Epithelial cell of alveolus of lung (primary cell): ENCODE measurements at places on chromosomes 1 and 21. TPM values are rescaled to one million over a fixed set of nuclear protein-coding genes. Genes with fewer than 3 reads are reported as not detected.

The S100A1 gene
- 0.72 TPM in 1 of 2 replicates, not detected in the other for total RNA-seq

The OLFML2B gene
- total RNA-seq = 1.9 and 14.5 TPM in 2 replicates

The NECTIN4 gene
- total RNA-seq = 0.65 and 0.72 TPM in 2 replicates

The FOXD3 gene
- not detected in 2 replicates for total RNA-seq

The AMY1A gene
- not detected in 2 replicates for total RNA-seq

The ID3 gene
- total RNA-seq = 114 and 706 TPM in 2 replicates

The PCAT6 gene
- total RNA-seq = 0.65 and 2.4 TPM in 2 replicates

The TTC34 gene
- 0.26 and 0.32 TPM in 2 replicates for total RNA-seq

The OPN3 gene
- 13.6 and 16.9 TPM in 2 replicates for total RNA-seq

The ETS2 gene
- total RNA-seq = 47.8 and 66.7 TPM in 2 replicates

The ADAR gene
- total RNA-seq = 80.8 and 87.7 TPM in 2 replicates

The GJA8 gene
- not detected in 2 replicates for total RNA-seq

The LAMC2 gene
- total RNA-seq = 5.4 and 113 TPM in 2 replicates

The PRELP gene
- under 0.01 TPM in 2 replicates for total RNA-seq

The TBCE gene
- 16.5 and 20.2 TPM in 2 replicates for total RNA-seq
